ENCODE measurements at places on chromosomes 1 and 21.

- DNase-seq: no peak
Observed at GRCh38 chr1:53710584-53710983, 28.4 kb downstream of the GLIS1 start.

DNA sequence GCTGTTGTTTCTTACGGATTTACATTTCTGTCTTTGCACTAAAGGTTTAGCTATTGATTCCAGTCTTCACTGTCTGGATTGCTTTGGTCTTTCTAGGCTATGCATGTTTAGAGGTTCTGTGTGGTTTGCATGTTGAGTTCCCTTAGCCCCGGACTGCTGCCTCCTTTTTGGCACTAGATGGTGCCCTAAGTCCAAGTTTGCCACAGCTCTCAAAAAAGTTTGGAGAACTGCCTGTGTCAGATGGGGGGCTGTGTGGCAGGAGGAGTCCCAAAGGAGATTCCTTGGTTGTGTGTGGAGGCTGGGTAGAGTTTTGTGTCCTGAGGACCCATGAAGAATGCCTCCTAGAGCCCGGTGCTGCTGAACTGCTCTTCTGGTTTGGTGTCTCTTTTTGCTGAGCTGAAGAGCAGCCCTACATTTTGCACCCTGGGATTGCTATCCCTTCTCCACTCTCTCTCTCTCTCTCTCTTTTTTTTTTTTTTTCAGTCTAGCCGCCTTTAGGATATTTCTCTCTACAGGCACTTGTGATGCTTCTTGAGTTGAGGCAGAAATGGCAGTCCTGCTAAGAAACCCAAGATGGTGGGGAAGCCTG is 74.4 kb downstream of the PTGS2 start:
- no peak for DNase-seq

GRCh38 chr1:53524428-53525375 is 65.5 kb downstream of the DMRTB1 start:
- DNase-seq: no peak

- DNase-seq: no peak
Observed at GRCh38 chr1:92244376-92244775, 26.7 kb downstream of the C1orf146 start.

GRCh38 chr1:84781946-84782771 is 91.9 kb upstream of the SSX2IP start:
- DNase-seq: peak; percentile 70

- DNase-seq: no peak
Observed at GRCh38 chr1:92365378-92366039, 66.7 kb downstream of the RPAP2 start.

GRCh38 chr1:39404876-39405275 is 86.6 kb upstream of the BMP8A start:
- DNase-seq: no peak

- DNase-seq: peak; percentile 27
Observed at GRCh38 chr1:145985502-145986439, 10.6 kb downstream of the TXNIP start.

- no peak for DNase-seq
Observed at GRCh38 chr1:195769461-195769860, 838.8 kb downstream of the KCNT2 start.

DNA sequence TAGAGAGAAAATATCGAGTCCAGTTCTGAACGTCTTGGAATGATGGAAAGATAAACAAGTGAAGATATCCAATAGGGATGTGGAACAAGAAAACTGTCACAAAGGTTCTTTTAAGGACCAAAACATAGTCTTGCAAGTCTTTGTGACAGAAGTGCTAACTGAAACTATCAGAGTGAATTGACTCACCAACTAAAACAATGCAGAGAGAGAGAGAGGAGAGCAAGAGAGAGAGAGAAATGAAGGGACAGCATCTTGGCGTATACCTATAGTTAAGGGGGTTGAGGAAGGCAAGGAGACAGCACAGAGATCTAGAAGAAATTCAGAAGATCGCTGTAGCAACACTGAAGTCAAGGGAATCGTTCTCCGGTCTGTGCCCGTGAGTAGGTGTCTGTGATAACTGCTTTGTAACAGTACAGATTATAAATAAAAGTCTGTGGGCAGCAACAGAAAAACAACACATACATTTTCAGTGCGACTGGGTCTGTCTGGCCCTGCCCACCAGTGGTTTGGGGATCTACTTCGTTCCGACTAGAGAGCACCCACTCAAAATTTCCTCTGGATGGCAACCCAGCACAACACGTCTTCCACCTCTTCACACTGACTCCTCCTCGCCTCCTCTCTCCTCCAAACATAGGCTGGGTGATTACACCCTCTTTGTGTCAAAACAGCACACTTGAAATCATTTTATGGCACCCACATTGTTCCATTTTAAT is 4.8 kb upstream of the COA6 start:
- no peak for DNase-seq

DNA sequence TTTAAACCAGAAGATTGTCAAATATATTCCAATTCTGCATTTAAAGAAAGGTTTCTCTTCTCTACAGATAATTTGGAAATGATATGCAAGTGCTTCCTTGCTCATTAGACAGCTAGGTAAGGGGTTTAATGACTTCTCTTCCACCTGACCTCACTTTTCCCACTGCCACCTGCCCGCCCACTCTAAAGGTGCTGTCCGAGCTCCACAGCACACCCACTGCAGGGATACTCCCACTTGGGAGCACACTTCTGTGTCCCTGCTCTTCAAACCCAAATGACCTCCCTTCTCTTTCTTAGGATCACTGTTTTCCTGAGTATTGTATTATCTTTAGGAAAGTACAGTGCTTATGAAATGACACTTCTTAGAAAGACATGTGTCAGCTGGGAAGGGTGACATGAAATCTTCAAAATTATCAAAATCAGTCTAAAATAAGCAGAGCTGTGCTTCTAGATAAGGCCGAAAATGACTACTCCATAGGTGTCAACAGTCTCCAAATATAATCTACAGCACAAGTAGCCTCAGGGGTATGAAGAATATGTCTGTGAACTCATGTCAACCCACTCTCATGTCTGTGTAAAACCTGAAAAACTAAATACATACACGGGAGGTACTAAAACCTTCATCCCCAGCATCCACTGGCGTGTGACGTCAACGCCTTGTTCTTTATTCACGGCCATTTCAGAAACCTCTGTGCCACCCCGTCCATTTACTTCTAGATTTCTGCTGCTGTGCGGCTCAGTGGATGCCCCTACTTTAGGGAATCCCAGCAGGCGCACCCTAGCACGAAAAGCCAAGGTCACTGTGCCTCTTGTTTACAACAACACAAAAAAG is 71.0 kb downstream of the SLC45A1 start:
- DNase-seq: no peak

DNA sequence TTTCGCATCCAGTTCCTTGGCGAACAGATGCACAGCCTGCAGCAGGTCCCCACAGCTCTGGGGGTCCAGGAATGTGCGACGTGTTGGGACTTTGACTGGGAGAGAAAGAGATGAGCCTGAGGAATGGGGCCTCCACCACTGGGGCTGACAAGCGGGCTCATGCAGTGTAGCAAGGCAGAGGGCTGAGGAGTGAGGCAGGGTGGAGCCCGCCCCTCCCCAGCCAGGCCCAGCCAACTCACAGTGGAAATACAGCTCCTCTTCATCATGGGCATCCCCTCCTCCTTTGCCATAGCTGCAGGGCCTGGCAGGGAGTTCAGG is 30.7 kb downstream of the CDCA8 start:
- no peak for DNase-seq

- no peak for DNase-seq
Observed at GRCh38 chr21:32653326-32653901, 41.2 kb upstream of the CFAP298 start.

DNA sequence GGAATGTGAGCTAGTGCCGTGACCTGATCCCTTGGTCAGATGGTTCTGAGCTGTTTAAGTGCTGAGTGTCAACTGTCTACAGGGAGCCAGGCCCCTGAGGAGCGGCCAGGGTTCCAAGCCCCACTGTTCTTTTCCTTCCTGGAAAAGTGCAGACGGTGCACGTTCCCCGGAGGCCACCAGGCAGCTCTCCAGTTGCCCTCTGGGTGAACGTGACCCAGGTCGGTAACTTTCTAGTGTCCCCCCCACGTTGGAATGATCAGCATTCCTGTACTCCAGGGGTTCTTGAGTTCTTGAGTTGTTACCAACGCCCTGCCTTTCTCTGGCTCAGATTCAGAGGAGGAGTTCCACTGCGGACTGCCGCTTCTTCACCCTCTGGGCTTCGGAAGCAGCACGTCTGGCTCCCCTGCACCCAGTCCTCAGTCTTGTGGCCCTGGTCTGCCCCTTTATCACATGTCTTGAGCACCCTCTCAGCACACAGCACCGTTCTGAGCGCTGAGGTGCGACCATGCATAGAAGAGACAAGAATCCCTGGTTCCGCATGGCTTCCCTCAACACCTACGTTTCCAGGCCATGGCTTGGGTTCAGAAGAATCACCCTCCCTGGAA is 131.5 kb downstream of the DHRS3 start:
- no peak for DNase-seq

GRCh38 chr1:245677461-245678240 is 522.9 kb downstream of the KIF26B start:
- no peak for DNase-seq

GRCh38 chr1:46569884-46570725 is 18.7 kb upstream of the KNCN start:
- no peak for DNase-seq

DNA sequence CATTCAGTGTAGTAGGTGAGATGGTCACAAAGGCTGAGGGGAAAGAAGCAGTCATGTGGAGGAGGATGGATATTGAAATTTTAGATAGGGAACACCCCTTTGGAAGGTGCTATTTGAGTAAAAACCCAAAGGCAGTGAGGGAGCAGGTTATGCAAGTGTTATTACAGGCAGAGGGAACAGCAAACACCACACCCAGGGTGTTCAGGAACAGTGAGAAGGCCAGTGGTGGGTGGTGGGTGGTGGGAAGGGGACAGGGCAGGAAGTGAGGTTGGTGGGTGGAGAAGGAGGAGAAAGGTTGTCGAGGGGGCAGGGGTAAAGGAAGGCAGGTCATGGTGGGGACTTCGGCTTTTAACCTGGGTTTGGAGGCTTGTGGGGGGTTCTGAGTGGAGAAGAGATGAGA is 39.2 kb upstream of the SCMH1 start:
- DNase-seq: no peak

GRCh38 chr1:94012708-94013366 is 103.6 kb upstream of the GCLM start:
- DNase-seq: no peak

GRCh38 chr1:108027389-108027788 is 62.4 kb upstream of the VAV3 start:
- no peak for DNase-seq

DNA sequence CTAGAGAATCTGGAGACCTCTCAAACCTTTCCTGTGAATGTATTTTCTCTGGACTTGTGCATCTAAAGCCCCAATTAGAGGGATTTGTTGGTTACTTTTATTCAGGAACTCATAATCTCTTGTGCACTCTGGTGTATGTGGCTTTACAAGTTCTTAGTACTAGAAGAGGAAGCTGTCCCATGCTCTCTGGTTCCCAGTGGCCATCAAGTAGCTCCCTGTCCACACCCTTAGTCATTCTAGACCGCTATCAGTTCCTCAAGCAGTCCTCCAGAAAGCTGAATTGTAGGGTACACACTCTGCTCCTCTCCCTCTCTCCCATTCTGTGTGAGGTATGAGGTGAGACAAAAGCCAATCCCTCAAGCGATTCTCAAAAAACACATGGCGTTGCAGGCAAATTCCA is 470.3 kb downstream of the PTPRC start:
- no peak for DNase-seq

DNA sequence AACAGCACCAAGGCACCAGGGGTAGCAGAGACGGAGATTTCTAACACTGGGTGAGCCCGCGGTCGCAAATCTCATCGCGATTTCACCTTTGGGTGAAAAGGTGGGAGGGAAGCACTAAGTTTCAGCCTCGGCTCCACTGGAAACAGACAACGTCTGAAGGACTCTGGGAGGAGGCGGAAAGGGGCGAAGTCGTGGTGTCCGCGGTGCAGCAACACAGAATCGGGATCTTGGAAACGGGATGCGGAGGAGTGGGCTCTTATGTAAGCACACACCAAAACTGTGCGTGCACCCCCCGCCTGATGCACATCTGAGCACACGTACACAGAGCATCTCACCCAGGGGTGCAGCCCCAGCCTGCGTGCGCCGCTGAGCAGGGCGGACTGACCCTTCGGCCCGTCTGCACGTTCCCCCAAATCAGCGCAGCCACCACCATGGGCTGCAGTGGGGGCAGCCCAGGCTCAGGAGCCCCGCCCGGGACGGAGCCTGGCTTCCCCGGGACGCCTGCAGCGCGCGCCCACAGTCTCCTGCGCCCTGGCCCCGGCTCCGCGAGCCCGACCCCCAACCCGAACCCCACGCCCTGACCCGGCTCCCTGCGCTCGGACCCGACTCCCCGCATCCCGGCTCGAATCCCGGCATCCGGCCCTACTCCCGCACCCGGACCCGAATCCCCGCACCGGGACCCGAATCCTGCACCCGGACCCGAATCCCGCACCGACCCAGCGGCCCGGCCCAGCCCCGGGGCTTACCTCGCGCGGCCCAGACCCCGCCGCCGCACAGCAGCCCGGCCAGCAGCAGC is 670 bp downstream of the CLSTN1 start:
- peak; percentile 51 for DNase-seq
